Activated CD4-positive, CD25-positive, alpha-beta regulatory T cell treated with anti-CD3 and anti-CD28 coated beads, Interleukin-2, amount 50 U/mL, for 16 hours (primary cell): ENCODE measurements at places on chromosomes 7 and 10.

DNA sequence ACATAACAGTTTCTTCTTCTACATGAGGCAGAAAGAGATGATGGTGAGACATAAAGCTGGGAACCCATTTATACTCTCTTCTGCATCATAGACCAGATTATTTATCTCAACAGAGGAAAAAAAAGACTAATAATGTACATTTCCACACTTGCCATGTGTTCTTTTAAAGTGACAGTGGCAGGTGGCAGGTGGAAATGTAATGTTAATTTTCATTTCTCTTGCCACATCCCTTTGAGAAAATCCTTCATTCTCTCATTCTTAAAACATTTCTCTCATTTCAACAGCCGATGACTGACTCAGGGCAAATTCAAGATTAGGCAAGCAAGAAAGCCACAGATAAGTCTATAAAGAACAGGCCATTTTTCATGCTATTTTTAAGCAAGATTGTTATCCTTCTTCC lies 635.6 kb upstream of the SORCS1 start:
- no peak for DNase-seq

GRCh38 chr10:110977662-110978061 lies 58.3 kb downstream of the SHOC2 start:
- no peak for DNase-seq

DNA sequence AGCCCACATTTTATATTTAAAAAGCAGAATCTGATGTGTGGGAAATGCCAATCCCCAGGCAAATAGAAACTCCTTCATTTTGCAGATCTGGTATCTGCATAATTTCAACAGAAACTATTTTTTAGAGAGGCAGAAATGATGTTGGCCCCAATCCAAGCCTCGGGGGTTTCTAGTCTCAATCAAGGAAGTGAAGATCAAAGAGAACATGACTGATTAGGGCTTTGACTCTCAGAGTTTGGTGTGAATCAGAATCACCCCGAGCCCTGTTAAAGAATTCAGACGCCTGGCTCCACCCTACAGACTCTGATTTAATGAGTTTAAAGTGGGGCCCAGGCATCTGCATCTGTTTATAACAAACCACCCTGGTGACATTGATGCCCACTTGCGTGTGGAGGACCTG lies 36.7 kb upstream of the UBE2H start:
- DNase-seq, result no peak

GRCh38 chr7:151518105-151518946 lies 1.4 kb downstream of the RHEB start:
- DNase-seq, result peak; percentile 26
